ENCODE measurements at places on chromosomes 1 and 21. TPM values are rescaled to one million over a fixed set of nuclear protein-coding genes. Genes with fewer than 3 reads are reported as not detected.

The FAM163A gene
- total RNA-seq: not detected

The UBXN11 gene
- 12.8 TPM for total RNA-seq

The TGFBR3 gene
- 2.5 TPM for total RNA-seq

The GABPB2 gene
- total RNA-seq: 3.8 TPM

The RGS7 gene
- total RNA-seq: 0.18 TPM

The MAPKAPK2 gene
- total RNA-seq: 104 TPM

The CTTNBP2NL gene
- 83.0 TPM for total RNA-seq

The CHI3L1 gene
- 0.34 TPM for total RNA-seq

The WDR77 gene
- 49.1 TPM for total RNA-seq

The COL8A2 gene
- total RNA-seq: 10.8 TPM

The RIPK4 gene
- 1.8 TPM for total RNA-seq

The RGSL1 gene
- not detected for total RNA-seq

The OPRD1 gene
- 0.79 TPM for total RNA-seq

The C8A gene
- total RNA-seq: not detected

The NHLH1 gene
- 0.70 TPM for total RNA-seq

The DENND2C gene
- 3.2 TPM for total RNA-seq

The NDUFS5 gene
- total RNA-seq: 313 TPM

The ODF2L gene
- 42.8 TPM for total RNA-seq

The THEM5 gene
- not detected for total RNA-seq

The CXADR gene
- total RNA-seq: 30.6 TPM

The SIK1 gene
- total RNA-seq: 68.0 TPM

The FBLIM1 gene
- total RNA-seq: 179 TPM

The PRAMEF1 gene
- not detected for total RNA-seq

The UBE4B gene
- total RNA-seq: 37.4 TPM

The AMPD1 gene
- not detected for total RNA-seq

The AKR7A2 gene
- total RNA-seq: 33.9 TPM

The FAM76A gene
- total RNA-seq: 6.2 TPM

The FAM43B gene
- 0.27 TPM for total RNA-seq

The RGS13 gene
- not detected for total RNA-seq

The KCNQ4 gene
- 1.5 TPM for total RNA-seq

The OR6N1 gene
- total RNA-seq: not detected

The SPRR2B gene
- not detected for total RNA-seq

The HSPA6 gene
- total RNA-seq: 0.68 TPM

The RHBDL2 gene
- not detected for total RNA-seq

The TLR5 gene
- total RNA-seq: 1.2 TPM

The ST6GALNAC5 gene
- 0.19 TPM for total RNA-seq

The HAPLN2 gene
- not detected for total RNA-seq

The SPATA45 gene
- 0.65 TPM for total RNA-seq

The CYP4Z1 gene
- not detected for total RNA-seq

The FHAD1 gene
- total RNA-seq: 0.25 TPM

The BRDT gene
- not detected for total RNA-seq

The PANK4 gene
- 26.3 TPM for total RNA-seq

The COL11A1 gene
- 810 TPM for total RNA-seq

The S100A5 gene
- total RNA-seq: not detected

The HP1BP3 gene
- 135 TPM for total RNA-seq

The ATP6V1G3 gene
- total RNA-seq: not detected

The WLS gene
- total RNA-seq: 171 TPM

The ENAH gene
- total RNA-seq: 829 TPM
